ENCODE measurements at places on chromosomes 11 and 22. TPM values are rescaled to one million over a fixed set of nuclear protein-coding genes. Genes with fewer than 3 reads are reported as not detected.

GRCh38 chr22:47681411-47682165 lies 919.1 kb downstream of the TBC1D22A start:
- no peak overlapping the region for H3K27ac ChIP-seq
- H3K4me1 ChIP-seq: no peaks in the 10 kb centered on the region
- H3K4me3 ChIP-seq: no peak overlapping the region
- no peaks in the 10 kb centered on the region for H3K27me3 ChIP-seq

GRCh38 chr11:130000552-130001176 lies 2.0 kb downstream of the PRDM10 start:
- peak overlapping the region; percentile 90 for H3K4me3 ChIP-seq
- H3K36me3 ChIP-seq: no peaks in the 10 kb centered on the region
- no peaks in the 10 kb centered on the region for H3K27me3 ChIP-seq
- peak overlapping the region; percentile 96 for H3K27ac ChIP-seq

DNA sequence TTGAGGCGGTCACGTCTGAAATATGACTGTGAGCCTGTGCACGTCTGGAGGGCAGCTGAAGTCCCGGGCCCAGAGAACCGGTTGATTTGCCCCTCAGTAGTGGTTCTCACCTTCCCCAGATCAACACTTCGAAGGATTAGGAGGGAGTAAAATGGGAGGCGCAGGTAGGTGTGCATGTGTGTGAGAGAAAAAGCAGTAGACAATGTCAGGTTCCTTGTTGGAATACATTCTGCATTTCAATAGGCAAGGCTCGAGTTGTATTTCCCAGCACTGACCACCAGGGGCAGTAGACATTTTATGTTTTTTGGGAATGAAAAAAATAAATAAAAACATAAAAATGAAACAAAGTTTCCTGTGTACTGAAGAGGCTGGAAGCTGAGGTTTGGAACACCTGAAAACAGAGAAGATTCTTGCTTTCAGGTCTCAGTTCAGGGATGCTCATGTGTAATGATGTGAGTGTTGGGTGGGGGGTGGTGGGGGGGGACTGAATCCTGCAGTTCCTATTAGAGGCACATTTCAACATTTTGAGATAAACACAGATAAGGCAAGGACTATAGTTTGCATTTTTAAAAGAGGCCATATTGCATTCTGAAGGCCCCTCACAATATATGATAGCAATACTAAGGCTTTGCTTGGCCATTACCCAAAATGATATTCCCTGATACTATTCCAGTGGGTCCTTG lies 333.9 kb downstream of the CADM1 start:
- H3K27me3 ChIP-seq: no peaks in the 10 kb centered on the region
- no peak overlapping the region for H3K4me3 ChIP-seq
- no peak for DNase-seq
- H3K27ac ChIP-seq: no peak overlapping the region

DNA sequence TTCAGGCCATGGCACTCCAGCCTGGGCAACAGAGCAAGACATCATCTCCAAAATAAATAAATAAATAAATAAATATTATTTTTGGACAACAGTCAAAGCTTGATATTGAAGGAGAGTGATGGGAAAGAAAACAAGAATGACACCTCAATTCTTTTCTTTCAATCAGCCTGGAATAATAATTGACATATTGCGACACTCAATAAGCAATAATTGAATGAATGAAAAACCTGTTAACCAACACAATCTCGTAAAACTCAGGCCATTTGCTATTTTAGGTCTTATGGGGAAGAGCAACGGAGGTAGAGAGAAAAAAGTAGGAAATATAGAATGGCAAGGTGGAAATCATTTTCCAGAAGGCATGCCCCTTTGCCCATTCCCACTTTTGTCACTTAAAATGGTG lies 10.5 kb upstream of the RBFOX2 start:
- no peak for DNase-seq
- no peaks in the 10 kb centered on the region for H3K36me3 ChIP-seq
- no peak overlapping the region for H3K4me3 ChIP-seq

- no peaks in the 10 kb centered on the region for H3K4me1 ChIP-seq
- DNase-seq: no peak
- H3K27me3 ChIP-seq: no peaks in the 10 kb centered on the region
- no peaks in the 10 kb centered on the region for H3K36me3 ChIP-seq
Measured at GRCh38 chr11:122869622-122870021, 12.9 kb upstream of the JHY start.

DNA sequence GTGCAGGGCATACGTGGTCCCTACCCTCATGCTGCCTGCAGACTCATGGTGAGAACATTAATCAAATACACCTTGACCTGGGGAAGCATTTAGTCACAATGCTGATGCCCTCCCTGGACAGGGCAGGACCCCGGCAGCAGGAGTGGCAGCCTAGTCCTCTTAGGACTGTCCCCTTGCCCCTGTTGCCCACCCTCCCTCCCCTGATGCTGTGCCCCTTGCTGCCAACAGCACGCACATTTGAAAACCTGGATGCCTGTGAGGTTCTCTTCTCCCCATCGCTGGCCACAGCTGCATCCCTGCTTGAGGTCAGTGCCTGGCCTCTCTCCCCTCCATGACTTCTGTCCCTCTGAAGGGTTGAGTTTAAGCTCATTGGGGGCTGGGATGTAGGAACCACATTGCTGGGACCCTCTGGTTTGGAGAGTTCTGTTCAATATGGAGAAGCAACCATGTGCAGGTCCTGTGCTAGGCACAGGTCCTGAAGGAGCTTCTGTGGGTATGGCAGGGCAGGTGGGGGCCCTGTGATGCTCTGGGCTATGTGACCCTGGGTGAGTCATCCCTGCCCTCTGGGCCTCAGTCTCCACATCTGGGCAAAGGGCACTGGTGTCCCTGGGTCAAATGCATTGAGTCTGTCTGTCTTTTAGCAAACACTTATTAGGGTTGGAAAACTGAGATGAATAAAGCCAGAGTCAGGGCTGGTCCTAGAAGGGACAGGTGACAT lies 31.3 kb downstream of the MYO7A start:
- H3K27me3 ChIP-seq: no peaks in the 10 kb centered on the region
- H3K4me1 ChIP-seq: no peaks in the 10 kb centered on the region
- no peak overlapping the region for H3K4me3 ChIP-seq
- H3K36me3 ChIP-seq: no peaks in the 10 kb centered on the region
- DNase-seq: no peak

DNA sequence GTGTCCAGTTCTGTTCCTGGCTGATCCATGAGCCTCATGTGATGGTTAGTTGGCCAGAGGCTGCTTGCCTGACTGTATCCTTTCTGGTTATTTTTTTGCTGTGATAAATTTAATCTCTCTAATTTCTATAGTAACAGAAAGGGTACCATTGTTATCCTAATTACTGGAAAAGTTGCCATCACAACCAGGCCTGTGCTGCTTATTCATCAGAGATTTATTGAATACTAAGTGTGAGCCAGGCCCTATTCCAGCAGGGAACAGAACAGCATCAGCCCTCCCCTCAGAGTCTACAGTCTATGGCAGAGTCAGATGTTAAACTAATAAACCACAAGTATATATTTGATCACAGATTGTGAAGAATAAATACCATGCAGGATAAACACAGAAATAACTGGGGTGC lies 86.8 kb downstream of the DEPDC5 start:
- no peaks in the 10 kb centered on the region for H3K27me3 ChIP-seq
- H3K36me3 ChIP-seq: peaks cover 36% of the 10 kb centered on the region
- DNase-seq: no peak
- no peaks in the 10 kb centered on the region for H3K4me1 ChIP-seq

DNA sequence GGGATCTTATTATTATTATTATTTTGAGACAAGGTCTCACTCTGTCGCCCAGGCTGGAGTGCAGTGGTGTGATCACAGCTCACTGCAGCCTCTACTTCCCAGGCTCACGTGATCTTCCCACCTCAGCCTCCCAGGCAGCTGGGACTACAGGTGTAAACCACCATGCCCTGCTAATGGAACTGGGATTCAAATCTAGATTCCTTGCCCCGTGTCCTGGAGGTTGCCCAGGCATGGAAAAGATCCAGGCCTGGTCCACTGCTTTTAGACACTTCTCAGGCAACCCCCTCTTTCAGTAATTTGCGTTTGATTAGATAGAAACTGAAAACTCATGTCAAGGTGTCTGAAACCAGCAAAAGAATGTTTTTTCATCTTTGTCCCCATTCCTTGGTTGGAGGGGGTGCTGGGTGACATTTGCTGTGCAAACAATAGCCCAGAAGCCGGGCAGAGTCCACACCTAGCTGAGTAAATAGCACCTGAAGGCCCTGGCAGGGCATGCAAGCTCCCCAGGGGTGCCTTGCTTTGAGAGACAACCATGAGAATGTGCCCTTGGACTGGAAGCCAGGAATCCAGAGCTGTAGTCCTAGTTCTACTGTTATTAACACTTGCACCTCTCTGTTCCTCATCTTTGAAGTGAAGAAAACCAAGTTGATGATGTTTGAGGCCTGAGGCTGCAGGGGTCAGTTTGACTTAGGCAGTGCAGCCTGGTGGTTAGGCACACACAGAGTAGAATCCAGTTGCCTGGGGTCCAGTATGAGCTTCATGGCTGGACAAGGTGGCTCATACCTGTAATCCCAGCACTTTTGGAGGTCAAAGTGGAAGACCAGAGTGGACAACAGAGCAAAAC lies 19.1 kb upstream of the XBP1 start:
- DNase-seq: peak; percentile 75
- peak overlapping the region; percentile 85 for H3K27ac ChIP-seq
- no peak overlapping the region for H3K4me3 ChIP-seq

GRCh38 chr11:36455658-36456111 lies 54.4 kb downstream of the TRAF6 start:
- no peaks in the 10 kb centered on the region for H3K27me3 ChIP-seq
- peaks cover 24% of the 10 kb centered on the region for H3K4me1 ChIP-seq
- peaks cover 10% of the 10 kb centered on the region for H3K36me3 ChIP-seq
- no peak overlapping the region for H3K4me3 ChIP-seq

GRCh38 chr11:35144136-35144741 lies 5.3 kb downstream of the CD44 start:
- no peaks in the 10 kb centered on the region for H3K27me3 ChIP-seq
- DNase-seq: no peak
- no peaks in the 10 kb centered on the region for H3K36me3 ChIP-seq
- H3K4me3 ChIP-seq: no peak overlapping the region
- H3K27ac ChIP-seq: peak overlapping the region; percentile 73

The ANKK1 gene
- total RNA-seq: 3.1 TPM

The HARBI1 gene
- total RNA-seq: 3.1 TPM

The SLC7A4 gene
- 5.2 TPM for total RNA-seq

The SPDYC gene
- total RNA-seq: not detected

The DUSP18 gene
- 28.4 TPM for total RNA-seq

The MMP11 gene
- total RNA-seq: not detected

The CCDC179 gene
- not detected for total RNA-seq
